ENCODE measurements at places on chromosomes 2 and 18.

DNA sequence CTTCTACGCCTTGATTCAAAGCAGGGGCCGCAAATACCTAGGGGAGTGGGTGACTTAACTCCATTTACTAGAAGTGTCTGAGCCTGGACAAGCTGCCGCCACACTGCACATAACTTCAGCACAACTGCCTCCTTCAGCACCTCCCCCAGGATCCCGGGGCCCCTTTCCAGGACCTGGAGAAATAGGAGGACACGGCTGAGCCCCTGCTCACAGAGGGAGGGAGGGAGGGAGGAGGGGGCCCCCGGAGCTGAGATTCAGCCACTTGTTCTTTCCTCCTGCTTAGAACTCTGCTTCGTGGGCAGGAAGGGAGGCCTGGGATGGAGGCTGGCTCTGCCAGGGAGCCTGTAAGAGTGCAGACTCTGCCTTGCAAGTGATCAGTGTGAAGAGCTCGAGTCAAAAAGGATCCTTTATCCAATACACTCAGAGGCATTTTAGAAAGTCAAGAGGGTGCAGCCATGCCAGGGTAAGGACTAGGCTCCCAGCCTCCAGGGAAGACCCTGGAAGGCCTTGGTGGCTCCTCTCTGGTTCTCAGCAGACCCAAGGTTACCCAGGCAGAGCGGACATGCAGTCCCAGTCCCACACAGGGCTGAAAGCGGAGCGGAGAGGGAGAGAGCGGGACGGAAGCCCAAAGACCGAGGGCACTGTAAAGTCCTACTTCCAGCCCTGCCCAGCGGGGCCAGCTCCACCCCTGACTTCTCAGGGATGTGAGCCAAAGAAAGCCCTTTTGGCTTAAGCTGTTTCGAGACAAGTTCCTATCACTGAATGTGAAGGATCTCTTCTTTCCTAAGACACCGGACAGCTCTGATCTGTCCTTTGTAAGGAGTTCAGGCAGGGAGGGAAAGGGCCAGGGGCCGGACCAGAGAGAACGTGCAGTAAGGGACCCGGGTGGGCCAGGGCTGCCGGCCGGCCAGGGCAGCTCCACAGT, 8.6 kb upstream of the ARMC9 start:
- peak; percentile 77 for DNase-seq

DNA sequence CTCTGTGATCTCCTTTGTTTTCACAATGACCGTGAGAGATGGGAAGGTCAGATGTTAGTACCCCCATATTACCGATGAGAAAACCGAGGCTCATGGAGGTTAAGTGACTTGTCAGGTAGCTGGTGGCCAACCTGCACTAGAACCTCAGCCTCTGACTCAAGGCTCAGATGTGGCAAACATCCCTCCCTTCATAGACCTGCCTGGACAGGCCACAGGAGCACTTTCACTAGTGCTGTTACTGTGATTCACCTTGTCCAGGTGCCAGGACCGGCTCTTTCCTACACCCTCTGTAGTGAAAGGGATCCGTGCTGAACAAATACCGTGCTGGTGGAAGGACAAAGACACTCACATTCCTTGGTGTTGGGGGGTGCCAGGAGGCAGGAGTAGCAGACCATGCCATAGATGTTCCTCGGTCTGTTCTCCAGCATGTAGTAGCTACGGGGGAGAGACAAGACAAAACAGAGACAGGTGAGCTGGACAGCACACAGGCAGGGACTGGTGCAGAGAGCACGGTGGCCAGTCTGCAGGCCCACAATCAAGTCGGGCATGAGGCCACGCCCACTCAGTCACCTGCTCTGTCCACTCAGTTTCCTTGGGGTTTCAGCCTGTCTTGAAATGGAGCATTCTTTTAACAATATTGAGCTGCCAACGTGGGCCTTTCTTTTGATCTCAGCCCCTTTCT, 65.9 kb downstream of the EDAR start:
- DNase-seq: no peak

DNA sequence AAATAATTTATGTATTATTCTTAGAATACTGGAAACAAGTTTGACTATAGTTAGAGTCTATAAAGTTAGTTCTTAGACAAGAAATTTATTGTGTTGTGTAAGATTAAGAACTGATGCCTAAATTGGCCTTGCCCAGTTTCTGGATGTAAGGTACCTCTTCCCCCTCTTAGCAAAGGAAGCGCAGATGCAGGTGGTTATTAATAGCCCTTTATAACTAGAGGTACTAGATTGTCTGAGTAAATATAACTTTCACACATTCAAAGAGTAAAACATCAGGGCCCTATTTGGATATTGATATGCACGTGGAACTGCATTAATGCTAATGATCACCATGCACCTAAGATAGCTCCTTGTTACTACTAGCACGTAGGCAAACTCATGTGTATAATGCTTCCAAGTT, 100.7 kb downstream of the ZEB2 start:
- no peak for DNase-seq

DNA sequence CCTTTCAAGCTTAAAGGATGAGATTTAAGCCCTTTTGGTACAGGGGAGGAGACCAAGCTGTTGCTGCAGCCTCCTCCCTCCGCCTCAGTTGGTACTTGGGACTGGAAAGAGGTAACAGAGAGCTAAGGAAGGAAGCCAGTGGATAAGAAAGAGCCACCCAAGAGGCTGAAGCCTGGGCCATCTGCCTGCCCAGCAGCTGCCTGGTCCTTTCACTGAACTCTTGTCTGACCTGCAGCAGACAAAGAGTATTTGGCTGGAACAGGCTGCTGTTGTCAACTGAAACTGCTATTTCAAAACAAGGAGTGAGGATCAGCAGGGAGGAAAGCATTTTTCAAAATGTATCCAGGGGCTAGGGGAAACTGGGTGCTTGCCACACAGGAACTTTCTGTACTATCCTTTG, 30.3 kb downstream of the TNS1 start:
- no peak for DNase-seq

GRCh38 chr2:160317181-160318099, 117.4 kb upstream of the ITGB6 start:
- peak; percentile 76 for DNase-seq

DNA sequence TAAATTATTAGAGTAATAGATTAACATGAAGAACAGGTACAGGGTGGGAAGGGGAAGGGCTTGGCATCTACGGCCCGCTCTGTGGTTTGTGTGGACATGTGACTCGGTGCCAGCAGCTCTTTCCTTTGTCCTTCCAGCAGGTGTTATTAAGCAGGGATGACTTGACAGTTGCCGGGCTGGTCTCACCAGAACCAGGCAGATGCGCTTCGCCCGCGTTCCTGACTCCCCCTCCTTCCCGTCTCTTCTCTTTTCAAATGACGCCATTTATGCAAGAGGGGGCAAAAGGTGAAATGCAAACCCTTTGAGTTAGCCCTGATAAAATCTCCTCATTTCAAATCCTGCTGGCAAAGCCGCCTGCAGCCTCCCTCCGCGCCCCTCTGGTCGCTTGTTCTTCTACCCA, 38.9 kb upstream of the MGAT4A start:
- no peak for DNase-seq

DNA sequence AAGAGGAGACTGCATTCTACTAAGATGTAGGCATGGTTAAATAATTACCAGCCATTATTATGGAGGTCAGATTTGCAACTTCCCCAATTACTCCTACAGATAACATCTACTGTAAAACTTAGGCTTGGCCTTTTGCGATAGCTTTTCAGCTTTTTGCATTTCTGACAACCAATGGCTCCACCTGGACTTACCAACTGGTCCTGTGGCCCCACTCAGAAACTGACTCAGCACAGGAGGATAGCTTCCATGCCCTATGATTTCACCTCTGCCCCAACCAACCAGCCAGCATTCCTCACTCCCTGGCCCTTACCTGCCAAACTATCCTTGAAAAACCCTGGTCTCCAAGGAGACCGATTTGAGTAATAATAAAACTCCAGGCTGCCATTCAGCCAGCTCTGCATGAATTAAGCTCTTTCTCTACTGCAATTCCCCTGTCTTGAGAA, 28.2 kb downstream of the TUBB6 start:
- DNase-seq: no peak

GRCh38 chr2:212966884-212967283, 184.5 kb downstream of the IKZF2 start:
- DNase-seq: no peak

- DNase-seq: peak; percentile 73
Measured at GRCh38 chr2:30679426-30680088, 127.7 kb downstream of the CAPN13 start.

GRCh38 chr2:156083763-156084493, 248.6 kb downstream of the NR4A2 start:
- DNase-seq: no peak

DNA sequence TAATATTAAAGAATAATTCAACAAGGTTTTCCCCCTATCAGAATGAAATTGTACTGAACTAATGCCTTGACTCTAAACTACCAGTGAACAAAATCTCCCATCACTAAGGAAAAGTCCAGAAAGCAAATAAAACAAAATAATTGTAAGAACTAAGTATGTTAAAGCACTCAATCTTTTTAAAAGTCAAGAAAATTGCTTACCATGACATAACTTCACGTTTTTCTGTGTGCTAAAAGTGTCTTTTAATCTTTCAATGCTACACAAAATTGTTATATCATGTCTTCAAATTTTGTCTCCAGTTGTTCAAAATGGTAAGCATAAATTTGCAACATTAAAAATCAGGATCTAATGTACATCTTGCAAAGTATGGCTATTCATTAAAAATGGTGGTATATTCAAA, 156.1 kb downstream of the BAZ2B start:
- no peak for DNase-seq

GRCh38 chr2:161662373-161662772, 38.2 kb downstream of the SLC4A10 start:
- no peak for DNase-seq

DNA sequence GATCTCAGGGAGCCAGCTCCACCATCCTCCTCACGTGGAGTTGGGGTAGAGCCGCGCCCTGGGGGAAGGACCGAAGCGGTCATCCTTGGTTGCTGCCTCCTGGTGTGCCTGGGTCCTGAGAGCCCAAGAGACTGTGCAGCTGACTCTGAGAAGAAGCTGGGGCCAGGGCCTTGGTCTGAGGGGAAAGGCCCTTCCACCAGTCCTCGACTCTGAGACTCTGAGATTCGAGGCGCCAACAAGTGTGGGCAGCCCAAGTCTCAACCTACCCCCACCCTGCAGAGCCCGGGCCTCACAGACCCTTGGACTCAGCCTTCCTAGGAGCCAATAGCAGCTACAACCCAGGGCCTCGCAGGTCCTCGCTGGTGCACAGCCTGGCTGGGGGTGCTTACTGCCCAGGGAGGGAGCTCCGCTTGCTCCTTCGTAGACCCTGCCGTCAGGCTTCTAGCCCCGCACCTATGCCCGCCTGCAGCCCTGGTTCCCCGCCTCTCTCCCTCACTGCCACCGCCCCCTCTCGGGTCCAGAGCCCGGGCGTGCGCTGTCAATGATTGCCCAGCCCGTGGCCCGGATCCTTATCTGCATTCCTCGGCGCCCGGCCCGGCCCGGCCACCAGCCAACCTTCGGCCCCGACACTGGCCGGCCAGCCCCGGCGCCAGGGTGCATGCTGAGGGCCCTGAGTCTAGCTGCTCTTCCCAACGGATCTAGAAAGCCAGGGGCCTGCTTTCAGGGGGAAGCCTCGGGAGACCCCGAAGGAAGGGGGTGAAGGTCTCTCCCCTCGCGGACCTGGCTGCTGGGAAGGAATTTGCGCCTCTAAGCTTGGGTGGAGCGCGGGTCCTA, 2.0 kb downstream of the IHH start:
- DNase-seq: no peak

DNA sequence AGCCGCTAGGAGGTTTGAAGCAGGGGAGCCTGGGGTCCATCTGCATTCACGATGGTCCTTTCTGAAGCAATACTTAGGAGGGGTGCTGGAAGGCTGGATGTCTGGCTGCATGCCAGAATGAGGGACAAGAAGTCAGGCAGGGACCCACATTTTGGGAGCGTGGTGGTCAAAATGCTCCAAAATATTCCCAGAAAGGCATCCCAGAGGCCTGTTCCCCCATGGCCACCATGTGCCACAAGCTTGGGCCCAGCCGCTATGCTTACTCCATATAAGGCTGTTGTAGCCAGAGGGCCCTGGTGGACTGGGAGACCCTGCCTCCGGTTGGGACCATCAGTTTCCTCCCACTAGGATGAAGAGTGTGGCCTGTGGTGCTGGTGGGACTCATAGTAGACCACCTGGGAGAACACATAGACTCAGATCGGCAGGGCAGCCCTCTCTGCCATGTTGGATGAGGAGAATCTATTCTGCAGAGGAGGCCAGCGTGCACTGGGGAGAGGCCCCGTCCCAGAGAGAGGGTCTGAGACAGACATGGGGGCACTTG, 3.6 kb upstream of the PROM2 start:
- no peak for DNase-seq

GRCh38 chr2:70943205-70943871, 7.6 kb downstream of the ATP6V1B1 start:
- no peak for DNase-seq

GRCh38 chr2:160920791-160921303, 239.4 kb upstream of the TANK start:
- DNase-seq: peak; percentile 100
